ENCODE measurements at places on chromosomes 3 and 15.

DNA sequence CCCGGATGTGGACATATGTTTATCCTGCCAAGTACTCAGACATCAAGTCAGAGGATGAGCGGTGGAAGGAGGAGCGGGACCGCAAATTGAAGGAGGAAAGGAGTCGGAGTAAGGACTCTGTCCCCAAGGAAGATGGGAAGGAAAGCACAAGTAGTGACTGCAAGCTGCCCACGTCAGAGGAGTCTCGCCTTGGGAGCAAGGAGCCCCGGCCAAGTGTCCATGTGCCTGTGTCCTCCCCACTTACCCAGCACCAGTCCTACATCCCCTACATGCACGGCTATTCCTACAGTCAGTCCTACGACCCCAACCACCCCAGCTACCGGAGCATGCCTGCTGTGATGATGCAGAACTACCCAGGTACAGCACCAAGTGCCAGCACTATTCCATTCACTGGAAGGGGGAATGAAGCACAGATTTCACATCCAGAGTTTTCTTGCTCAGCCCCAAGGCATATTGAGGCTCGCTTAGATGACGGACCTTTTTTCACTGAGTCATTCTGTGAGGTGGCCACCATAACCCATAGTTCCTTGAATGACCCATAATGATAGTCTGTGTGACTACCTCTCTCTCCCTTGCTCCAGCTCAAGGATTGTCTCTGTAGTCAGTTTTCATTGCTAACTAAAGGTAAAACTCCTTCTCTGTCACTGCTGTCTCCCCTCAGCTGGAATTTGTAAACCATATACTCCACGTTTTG lies 97.1 kb downstream of the RBPMS2 start:
- no peak for DNase-seq

GRCh38 chr3:111750278-111750884 lies 108.7 kb upstream of the PHLDB2 start:
- DNase-seq: no peak

DNA sequence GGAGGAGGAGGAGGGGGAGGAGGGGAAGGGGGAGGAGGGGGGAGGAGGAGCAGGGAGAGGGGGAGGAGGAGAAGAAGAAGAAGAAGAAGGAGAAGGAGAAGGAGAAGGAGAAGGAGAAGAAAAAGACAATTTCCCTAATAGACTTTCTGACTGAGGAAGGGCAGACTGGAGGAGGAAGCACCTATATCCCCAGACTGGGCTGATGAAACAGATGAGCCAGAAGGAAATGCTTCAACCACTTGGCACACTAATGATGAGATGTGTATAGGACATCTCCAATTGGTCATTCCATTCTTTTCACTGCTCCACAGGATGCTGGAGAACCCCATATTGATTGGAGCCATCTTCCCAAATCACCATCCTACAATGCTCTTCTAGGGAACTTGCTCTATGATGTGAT lies 69.9 kb downstream of the LYZL4 start:
- no peak for DNase-seq

DNA sequence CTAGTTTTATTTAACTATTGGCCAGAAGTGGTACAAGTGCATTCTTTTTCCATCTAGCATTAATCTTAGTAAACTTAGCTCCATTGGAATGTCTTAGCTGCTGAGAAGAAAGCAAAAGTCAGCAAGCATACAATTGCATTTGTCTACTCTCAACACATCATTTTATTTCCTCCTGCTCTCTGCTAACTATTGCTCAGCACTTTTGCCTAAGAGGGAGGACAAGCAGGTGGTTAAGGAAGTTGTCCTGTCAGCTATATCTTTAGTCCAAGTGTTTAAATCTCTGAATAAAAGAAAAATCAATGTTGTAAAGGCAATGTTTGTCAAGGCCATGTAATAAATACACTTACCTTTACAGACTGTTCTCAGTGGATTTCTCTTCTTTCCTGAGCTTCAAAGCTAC lies 51.0 kb downstream of the FHIT start:
- no peak for DNase-seq

- DNase-seq: no peak
Measured at GRCh38 chr3:42906848-42907183, 874 bp downstream of the ZNF662 start.

DNA sequence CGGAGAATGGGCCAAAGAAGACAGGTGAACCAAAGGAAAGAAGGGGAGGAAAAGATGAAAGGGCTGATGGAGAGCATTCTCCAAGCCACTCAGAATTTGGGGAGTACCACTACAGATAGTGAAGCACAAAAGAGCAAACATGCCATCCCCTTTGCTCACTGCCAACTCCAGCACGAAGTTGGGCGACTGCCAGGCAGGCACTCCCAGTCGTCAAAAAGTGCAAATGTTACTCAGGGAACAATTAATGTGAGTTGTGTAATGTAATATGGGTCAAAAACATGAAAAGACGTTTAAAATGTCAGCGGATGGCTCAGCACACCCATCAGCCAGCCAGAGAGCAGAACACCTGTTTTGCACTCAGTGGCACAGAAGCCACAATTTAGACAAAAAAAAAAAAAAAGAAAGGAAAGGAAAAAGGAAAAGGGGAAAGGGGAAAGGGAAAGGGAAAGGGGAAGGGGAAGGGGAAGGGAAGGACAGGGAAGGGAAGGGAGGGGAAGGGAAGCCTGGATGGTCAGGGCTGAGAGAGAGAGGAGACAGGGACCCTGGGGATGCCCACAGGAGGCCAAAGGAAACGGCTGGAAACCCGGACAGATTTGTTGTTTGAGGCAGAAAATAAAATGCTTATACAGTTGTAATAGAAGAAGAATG lies 82.7 kb downstream of the COL8A1 start:
- DNase-seq: no peak

DNA sequence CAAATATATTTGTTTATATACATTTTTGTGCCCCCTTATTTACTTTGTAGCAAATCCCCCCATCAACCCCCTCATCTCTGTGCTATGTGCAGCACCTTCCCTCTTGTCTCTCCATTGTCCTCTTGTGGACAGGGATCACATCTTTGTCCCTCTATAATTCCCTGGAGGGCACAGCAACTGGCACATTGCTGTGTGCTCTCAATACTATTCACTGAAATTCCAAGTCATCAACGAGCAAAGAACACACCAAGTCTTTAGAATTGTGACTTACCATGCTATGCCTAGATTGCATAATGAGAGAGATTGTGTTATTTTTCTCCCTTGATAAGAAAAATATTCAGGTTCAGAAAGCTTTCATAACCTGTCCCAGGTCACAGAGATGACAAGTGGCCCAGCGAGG lies 54.6 kb upstream of the ACAN start:
- DNase-seq: no peak

DNA sequence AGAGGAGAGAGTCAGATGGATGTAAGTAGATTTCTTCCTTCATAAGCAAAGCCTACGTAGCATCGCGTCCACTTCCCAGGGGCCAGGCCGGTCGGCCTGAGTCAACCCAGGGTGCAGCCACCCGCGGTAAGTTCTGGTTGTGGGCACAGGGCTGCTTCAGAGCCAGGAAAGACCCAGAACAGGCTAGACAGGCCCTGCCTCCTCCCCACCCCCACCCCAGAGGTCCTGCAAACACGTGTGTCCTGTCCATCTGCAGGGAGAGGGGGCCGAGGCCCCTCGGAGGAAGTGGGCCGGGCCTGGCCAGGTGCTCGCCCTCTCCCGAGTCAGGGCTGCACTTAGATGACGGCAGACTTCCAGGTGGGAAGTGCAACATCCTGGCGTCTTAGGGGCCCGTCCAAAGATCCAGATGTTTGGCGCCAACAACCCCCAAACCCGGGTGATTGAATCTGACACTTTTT lies 100.8 kb upstream of the ALDH1A3 start:
- peak; percentile 9 for DNase-seq

All from stimulated activated CD4-positive, alpha-beta T cell treated with anti-CD3 and anti-CD28 coated beads, Interleukin-2, amount 100 ng/mL, for 24 hours (primary cell).